ENCODE measurements at places on chromosomes 2 and 18.

GRCh38 chr2:9092383-9093282 is 89.1 kb upstream of the MBOAT2 start:
- ATAC-seq, result no peak

DNA sequence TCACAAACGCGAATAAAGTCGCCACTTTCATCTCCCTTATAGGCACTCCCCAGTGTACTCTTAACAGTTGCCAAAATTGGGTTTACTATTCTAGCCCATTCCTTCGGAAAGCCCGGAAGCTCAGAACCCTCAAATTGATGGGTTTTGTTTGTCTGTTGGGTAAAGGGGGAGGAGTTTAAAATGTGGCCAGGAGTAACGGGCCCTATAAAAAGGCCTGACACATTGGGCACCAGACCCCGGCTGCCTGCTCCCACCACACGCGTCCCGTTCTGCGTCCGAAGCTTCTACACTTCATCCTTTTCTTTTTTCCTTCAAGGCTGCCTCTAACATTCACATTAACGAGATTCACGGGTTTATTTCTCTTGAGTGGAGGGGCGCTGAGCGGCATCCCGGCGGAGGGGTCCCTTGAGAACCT is 837 bp downstream of the NHEJ1 start:
- ATAC-seq, result no peak

- ATAC-seq, result peak; percentile 48
Measured at GRCh38 chr18:13003466-13003896, 12.3 kb downstream of the CEP192 start.

GRCh38 chr2:239803102-239803765 is 221.9 kb downstream of the NDUFA10 start:
- ATAC-seq, result no peak

DNA sequence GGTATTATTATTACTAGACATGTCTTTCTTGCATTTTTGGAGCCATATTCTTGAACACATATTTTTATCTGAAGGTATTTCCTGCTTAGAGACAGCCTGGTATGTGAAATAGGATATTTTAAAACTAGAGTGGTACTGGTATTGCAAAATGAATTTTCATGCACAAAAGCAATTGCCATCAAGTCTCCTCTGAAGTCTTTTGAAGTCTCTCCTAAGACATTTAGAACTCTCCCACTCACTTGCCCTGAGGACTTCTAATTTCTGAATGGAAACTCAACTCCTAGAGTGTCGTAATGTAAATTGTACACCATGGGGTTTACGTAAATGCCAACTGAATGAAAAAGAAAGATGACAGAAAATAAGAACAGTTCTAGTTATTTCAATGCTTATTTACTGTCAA is 967.0 kb downstream of the DCDC2C start:
- no peak for ATAC-seq

DNA sequence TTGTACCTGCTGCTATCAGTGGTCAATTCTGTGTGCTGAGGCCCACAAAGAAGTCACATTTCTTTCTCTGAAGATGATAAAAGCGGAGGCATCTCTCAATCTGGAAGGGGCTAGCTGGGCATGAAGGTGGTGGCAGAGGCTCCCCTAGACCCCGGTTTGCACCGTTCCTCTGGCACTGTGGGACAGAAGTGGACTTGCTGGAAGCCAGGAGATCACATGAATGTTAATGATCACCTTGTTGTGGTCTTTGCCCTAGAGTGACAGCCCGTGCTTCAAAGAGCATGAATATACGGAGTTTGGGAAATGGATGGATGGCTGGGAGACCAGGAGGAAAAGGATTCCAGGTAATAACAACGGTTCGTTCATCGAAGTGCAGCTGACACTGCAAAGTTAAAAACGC is 20.2 kb downstream of the ALLC start:
- no peak for ATAC-seq

DNA sequence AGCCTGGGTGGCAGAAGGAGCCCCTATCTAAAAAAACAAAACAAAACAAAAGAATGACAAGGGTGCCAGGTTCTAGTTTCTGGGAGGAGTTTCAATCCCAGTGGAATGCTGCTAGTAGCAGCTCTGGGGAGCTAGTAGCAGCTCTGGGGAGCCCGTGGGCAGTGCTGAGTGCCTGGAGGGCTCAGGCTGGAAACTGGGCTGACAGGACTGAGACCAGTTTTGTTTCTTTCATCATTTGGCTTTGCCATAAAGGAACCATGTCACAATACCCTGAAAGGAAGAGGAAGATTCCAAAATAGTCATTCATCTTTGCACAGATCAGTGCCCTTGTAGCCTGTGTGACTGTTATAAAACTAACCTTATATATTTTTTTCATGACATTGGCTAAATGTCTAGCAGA is 10.6 kb downstream of the MFSD6 start:
- ATAC-seq, result no peak

DNA sequence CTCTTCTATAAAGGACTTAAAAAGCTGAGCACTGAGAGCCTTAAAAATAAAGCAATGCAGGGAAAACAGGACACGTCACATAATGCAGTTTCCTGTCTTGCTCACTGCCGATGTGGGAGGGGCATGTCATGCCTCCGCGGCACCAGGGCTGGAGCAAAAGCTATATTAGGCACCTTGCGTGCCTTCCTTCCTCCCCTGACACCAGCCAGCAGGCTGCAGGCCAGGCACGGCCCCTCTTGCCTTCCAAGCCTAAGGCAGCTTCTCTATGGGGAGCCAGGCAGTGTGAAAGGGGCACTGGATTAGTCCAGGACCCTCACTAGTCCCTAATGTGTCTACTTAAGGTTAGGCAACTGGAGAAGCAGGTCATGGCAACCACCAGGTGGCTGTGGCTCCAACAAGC is 26.3 kb downstream of the MRPL35 start:
- peak; percentile 87 for ATAC-seq

DNA sequence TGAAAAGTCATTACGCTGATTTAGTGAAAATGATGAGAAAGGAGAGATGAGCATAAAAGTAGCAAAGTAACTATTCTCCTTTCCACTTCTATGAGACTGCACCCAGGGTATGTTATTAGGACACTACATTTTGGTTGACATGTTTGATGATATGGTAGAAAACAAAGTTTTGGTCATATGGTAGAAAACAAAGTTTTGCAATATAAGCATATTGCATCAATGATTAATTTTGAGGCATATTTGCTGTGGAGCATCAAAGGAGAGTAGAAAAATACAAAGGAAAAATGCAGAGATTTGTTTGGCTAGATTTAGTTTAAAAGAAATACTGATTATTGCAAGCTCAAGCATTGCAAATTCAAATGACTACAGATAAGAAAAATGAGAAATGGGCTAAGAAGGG is 182.1 kb downstream of the KCNH7 start:
- ATAC-seq, result no peak

DNA sequence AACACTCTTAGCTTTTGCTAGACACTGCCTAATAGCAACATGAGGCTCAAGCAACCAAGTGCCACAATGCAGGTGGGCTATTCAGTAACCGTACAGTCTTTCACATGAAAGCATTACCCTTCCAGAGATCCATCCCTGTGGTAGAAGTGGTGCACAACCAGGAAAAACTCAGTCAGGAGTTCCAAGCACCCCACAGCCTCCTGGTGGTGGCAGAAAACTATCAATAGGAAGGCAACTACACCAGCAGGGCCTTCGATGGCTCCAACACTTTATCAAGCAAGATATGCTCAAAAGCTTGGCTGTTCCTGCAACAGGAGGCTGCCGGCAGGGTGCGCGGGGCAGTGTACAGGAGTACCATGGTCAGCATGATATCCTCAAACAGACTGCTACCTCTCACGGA is 176.1 kb upstream of the DLGAP1 start:
- ATAC-seq, result no peak

GRCh38 chr2:176854878-176855277 is 357.7 kb upstream of the HNRNPA3 start:
- peak; percentile 79 for ATAC-seq

DNA sequence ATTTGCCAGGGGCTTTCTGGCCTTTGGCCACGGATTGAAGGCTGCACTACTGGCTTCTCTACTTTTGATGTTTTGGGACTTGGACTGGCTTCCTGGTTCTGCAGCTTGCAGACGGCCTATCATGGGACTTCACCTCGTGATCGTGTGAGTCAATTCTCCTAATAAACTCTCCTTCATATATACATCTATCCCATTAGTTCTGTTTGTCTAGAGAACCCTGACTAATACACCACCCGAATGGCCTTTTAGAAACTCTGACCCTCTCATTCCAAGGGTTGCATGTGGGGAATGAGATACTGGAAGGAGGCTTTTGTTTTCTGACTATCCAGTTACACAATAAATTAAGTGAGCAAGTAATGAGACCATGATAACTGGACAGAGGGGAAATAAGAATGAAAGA is 430.7 kb downstream of the CDH2 start:
- ATAC-seq, result no peak

GRCh38 chr2:148978026-148978685 is 60.3 kb upstream of the LYPD6B start:
- ATAC-seq, result no peak

DNA sequence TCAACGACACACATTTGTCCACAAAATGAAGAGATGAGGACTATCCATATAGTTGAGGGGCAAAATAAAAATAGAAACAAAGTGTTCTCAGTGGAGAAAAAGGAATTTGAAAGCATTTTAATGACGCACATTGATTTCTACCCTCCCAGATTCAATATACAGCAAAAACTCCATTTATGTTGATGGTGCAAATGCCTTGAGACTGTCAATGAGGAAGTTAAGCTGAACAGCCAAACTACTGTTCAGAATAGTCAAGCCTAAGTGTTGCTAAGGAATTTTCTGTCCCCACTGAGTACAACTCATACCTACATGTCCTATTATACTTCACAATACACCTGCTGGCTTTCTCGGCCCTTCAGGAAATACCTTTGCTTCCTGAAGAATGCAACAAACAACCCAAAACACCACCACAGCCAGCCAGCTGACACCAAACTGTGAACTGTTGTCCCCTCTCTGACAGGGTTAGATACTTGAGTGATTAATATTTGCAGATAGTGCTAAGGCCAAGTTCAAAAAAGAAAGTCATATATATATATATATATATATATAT is 27.8 kb upstream of the DARS1 start:
- ATAC-seq, result no peak

DNA sequence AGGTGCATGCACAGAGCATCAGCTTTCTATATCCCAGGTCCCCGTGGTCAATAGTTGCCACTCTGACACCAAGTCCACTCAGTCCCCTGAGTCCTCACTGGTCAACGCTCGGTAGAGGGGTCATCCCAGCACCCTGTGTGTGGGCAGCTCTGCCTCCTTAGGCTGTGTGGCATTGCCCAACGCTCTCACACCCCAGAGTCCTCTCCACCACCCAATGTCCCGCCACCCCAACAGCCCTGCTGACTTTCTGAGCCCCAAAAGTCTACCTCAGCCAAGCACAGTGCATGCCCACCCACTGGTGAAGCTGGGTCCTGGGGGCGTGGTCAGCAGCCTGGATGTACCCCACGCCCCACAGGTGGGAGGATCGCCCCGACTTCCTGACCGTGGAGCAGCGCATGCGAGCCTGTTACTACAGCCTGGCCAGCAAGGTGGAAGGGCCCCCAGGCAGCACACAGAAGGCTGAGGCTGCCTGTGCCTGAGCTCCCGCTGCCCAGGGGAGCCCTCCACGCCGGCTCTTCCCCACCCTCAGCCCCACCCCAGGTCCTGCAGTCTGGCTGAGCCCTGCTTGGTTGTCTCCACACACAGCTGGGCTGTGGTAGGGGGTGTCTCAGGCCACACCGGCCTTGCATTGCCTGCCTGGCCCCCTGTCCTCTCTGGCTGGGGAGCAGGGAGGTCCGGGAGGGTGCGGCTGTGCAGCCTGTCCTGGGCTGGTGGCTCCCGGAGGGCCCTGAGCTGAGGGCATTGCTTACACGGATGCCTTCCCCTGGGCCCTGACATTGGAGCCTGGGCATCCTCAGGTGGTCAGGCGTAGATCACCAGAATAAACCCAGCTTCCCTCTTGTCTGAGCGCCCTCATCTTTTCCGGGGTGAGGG is 25.9 kb downstream of the ZAP70 start:
- no peak for ATAC-seq

DNA sequence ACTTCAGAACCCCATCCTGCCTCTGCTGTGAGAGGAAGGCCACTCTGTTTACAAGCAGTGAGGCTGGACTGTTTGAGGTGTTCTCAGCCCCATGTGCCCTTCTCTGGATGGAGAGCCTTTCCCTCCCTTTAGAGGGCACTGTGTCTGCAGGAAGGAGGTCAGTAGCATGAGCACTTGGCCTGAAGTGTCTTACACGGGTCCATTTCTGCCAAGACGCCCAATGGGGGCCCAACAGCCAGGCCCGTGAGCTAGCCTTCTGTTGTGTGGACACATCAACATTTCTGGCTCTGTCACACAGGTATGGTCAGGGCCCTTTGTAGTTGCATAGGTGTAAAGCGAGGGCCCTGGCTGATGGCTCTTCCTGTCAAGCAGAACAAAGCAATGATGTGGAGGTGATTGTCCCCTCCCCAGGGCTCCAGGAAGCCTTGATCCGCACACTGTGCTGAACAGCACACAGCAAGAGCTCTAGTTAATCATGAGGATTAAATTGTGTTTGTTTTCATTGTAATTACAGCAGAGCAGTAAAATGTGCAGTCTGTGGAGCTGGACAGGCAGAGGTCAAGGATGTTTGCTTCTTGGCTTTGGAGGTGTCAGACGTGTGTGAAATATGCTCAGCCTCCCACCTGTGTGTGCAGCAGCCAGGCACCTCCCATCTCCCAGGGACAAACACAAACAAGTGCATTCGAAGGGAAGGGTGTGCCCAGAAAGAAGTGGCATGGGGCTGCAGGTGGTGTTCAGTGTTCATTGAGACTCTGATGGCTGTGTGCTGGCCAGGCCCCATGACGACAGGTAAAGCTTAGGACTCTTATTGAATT is 132.1 kb downstream of the SH3RF3 start:
- no peak for ATAC-seq

- ATAC-seq, result no peak
Measured at GRCh38 chr18:49833814-49834213, 20.5 kb upstream of the ACAA2 start.

DNA sequence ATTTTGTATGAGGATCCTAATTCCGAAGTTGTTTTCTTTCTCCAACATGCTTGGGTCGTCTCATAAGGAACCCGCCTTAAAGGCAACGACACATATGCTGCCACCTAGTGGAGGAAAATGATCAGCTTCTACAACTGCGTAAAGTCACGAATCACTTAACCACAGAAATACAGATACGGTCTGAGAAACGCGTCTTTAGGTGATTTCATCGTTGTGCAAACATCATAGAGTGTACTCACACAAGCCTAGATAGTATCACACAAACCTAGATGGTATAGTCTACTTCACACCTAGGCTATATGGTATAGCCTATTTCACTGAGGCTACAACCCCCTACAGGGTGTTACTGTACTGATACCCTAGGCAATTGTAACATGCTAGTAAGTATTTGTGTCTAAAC is 13.1 kb downstream of the GNLY start:
- peak; percentile 94 for ATAC-seq

Data from activated T-helper 17 cell treated with anti-CD3 and anti-CD28 coated beads, Interleukin-2, amount 50 U/mL, for 72 hours (primary cell).